Frontal cortex (tissue), 4 donors: ENCODE measurements at places on chromosomes 7 and 10.

GRCh38 chr10:70607936-70608335 is 5.4 kb upstream of the PRF1 start:
- DNase-seq = no peak

GRCh38 chr7:143015084-143015483 is 11.8 kb downstream of the OR9A2 start:
- no peak for DNase-seq

DNA sequence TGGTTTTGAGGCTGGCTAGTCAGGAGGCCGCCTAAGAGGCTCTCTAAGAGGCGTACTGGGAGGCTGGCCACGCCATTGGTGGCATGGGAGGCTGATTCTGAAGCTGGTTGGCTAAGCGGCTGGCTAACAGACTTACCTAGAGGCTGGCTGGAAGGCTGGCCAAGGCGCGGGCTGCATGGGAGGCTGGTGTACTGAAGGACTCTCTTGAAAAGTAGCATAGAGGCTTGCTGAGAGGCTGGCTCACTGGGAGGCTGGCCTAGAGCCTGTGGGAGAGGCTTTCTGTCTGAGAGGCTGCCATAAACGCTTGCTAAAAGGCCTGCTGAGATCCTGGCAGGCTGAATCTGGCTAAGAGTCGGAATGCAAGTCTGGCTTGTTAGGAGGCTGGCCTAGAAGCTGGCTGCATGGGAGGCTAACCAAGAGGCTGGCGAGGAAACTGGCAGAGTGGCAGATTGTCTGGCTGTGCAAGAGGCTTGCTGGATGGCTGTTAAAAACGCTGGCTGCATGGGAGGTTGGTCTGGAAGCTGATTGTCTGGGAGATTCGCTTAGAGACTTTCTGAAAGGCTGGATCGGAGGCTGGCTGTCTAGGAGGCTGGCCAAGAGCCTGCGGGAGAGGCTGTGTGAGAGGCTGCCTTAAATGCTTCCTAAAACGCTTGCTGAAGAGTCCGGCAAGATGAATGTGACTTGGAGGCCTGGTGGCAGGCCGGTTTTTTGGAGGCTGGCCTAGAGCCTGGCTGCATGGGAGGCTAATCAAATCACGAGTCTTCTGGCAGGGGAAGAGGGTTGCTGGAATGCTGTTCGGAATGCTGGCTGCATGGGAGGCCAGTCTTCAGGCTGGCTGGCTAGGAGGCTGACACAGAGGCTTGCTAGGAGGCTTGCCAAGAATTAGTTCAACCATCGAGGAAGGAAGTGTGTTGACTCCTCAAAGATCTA is 134.2 kb downstream of the OR13A1 start:
- no peak for DNase-seq

DNA sequence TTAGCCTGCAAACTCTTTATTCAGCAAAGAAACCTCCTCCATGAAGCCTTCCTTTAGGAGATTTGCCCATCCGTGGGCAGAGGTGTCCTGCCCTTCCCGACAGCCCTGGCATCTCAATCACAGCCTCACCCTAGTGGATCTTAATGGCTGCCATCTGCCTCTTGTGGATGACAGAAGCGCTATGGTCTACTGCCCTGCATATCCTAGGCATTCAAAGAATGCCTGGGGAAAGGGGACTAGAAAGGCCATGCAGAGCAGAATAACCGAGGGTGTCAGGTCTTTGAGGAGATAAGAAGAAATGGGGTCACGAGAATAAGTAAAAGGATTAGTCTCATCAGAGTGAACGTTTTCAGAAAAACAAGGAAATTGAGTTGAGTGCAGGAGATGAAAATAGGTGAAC is 57.7 kb upstream of the SPOCK2 start:
- no peak for DNase-seq
